ENCODE measurements at places on chromosomes 4 and X. TPM values are rescaled to one million over a fixed set of nuclear protein-coding genes. Genes with fewer than 3 reads are reported as not detected.

DNA sequence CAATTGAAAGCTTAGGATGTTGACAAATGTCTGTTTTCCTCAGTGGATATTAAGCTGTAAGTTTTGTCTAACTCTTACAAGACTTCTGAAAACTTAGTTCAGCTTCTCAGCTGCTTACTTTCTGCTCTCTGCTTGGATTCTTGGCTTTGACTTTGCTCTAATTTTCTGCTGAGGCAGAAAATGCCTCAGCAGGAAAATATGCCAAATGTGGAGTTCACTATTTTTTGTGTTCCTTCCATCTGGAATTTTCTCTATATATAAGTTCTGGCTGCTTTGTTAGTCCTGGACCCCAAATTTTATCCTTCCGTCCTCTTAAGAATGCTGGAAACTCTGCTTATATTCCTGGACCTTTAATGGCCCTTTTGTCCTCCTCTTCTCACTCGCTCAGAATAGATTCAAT is 352.6 kb upstream of the NWD2 start:
- DNase-seq, result no peak

The MSX1 gene
- 6.1 TPM for total RNA-seq

The MAML3 gene
- 6.7 TPM for total RNA-seq

- DNase-seq, result no peak
These were observed 94.5 kb upstream of the EOLA2 start for GRCh38 chrX:150032742-150033141.

The SLC6A14 gene
- 11.2 TPM for total RNA-seq

- no peak for DNase-seq
These were observed 108.6 kb downstream of the APOOL start for GRCh38 chrX:85112293-85112692.

GRCh38 chr4:15021946-15022345 is 19.7 kb downstream of the CPEB2 start:
- DNase-seq, result no peak

The BRS3 gene
- total RNA-seq, result not detected

The IRF2 gene
- 27.0 TPM for total RNA-seq

DNA sequence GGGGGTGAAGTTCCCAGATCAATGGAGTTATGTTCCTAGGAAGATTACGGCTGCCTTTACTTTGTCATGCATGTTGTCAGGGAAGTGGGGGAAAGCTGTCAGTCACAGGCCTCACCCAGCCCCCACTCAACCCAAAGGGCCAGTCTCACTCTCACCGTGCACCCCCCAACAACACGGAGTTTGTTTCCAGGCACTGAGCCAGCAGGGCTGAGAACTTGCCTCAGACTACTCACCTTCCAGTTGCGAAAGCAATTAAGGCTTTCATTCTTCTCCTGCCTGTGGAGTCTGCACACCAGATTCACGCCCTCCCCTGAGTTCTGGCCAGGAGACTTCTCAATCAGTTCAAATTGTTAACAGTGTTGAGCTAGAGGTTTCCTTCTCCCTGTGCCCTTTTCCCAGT is 114.3 kb downstream of the SH3BGRL start:
- DNase-seq, result no peak

DNA sequence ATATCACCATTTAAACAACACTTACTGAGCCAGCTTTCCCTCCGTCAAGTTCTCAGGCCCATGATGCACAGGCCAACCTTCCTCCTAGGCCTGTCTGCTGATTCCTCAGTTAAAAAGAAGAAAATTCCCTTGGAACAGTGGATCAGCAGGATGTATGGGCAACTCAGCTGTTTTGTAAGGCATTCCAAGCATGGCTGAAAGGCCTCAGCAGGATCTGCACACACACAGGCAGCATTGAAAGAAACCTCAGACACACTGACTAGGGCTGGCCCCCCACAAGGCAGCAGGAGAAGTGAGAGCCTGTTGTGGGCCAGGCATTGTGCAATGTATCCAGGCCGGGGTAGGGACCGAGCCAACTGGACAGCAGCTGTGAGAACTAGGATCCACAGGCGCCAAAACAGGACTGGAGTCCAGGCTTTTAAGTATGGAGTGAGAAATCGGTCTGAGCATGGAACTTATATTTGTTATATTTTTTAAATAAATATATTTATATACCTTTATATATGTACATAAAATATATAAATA is 171.4 kb downstream of the NWD2 start:
- DNase-seq, result no peak

DNA sequence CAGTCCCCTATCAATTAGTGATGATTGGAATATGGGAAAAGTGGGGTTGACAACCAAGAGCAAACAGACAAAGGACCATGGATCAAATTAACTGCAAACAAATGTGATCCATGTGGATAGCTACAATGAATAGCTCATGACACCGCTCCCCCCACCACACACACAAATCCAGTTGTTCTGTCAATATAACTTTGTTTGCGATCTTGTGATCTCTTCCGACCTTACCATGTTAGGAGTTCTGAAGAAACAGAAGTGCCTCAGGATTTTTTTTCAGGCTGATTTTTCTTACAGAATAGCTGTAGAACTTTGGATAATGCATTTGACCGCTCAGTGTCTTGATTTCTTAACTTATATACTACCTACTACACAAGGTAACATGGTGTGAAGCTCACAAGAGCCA is 116.6 kb downstream of the SH2D1A start:
- no peak for DNase-seq

The PLK4 gene
- 15.4 TPM for total RNA-seq

The SH3TC1 gene
- total RNA-seq, result 16.5 TPM

DNA sequence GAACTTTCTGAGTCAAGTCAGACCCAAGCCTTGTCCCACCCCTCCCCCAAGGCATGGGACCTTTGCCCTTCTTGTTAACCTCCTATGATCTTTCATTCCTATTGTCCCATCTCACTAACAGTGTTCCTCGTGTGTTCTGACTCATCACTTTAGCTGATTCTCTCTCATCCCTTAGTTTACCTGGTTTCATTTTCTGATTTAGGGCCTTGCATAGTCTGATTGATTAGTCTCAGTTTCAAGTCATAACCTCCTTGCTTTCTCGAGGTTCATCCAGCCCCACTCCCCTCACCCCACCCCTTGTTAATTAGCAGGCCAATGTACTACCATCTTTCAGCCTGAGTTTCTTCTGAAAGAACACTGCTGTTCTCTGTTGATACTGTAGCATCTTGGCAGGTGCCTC is 517.4 kb downstream of the RPA4 start:
- DNase-seq, result no peak

DNA sequence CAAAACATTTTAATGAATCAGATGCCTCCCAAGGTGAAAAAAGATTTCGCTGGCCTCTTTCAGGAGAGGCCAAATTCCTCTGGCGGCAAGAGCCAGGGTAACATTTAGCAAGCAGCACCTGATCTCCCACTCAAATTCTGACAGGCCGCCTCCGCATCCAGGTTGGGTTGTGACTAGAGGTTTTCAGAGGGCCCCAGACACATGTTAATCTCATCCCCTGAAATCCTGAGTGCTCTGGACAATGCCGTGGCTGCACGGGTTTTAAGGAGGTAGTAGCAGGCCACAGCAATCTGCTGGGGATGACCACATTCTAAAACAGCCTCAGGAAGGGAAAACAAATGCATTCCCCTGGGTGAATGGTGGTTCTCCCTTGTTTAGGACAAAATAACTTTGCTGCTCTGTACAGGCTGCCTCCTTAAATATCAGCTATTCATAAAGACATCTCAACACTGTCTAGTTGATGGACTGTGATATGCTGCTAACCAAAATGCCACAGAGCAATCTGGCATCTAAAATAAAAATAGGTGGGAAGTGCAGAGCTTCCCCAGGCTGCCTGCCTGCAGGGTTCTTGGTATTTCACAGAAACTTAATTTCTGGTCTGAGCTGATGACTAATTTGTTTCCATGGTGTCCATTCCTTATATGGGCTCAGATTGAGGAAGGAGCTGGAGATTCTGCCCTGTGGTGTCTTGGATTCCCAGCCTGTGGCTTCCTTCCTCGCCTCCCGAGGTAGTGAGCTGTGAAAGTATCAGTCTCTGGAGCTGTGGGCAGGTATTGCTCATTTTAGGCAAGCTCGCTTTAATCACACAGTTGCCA is 202.0 kb downstream of the DCLK2 start:
- DNase-seq, result no peak

DNA sequence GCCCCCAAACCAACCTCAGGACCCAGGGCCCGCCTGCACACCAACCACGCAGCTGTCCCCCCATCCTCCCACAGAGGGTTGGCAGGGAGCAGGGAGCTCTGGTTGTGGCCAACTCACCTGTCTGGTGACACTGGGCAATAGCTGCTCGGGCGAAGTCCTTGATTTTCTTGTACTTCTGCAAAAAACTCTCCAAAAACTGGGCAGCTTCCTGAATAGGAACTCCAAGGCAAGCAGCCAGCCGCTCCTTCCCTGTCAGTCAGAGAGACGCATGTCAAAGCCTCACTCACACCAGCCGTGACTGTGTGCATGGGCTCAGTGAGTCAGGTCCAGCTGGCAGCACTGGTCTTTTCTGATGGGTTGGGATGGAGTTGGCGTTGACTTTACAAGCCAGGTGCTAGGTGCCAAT is 26.4 kb downstream of the NAT8L start:
- no peak for DNase-seq

The STATH gene
- total RNA-seq, result not detected

DNA sequence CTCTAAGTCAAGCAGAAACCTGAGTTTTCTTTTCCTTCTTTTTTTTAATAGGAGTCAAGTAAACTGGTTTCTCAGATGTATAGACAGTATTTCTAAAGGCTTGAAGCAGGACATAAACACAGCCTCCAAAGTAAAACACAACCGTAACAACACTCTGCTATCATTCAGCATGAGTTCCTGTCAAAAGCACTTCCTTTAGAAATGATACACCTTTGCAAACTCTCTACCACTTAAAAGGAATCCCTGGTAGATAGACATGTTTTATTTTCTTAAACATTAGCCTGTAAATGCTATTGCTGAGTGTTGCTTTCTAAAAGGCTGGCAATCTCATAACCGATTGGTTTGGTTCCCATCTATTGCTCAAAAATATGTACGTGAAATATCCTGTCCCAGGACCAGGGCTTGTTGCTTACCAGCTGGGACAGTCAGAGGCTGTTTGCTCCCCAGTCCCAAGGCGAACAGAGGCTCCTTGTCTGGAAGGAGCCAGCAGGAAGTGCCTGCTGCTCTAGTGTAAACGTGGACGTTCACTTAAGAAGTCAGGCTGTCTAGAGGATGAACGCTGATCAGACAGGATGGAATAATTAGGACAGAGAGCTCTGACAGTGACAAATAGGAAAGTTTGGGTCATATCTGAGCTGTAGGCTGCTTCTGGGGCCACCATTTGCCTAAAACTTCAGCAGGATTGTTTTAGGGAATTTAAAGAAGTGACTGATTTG is 173.9 kb upstream of the KLF3 start:
- peak; percentile 7 for DNase-seq

The DHX15 gene
- 187 TPM for total RNA-seq

DNA sequence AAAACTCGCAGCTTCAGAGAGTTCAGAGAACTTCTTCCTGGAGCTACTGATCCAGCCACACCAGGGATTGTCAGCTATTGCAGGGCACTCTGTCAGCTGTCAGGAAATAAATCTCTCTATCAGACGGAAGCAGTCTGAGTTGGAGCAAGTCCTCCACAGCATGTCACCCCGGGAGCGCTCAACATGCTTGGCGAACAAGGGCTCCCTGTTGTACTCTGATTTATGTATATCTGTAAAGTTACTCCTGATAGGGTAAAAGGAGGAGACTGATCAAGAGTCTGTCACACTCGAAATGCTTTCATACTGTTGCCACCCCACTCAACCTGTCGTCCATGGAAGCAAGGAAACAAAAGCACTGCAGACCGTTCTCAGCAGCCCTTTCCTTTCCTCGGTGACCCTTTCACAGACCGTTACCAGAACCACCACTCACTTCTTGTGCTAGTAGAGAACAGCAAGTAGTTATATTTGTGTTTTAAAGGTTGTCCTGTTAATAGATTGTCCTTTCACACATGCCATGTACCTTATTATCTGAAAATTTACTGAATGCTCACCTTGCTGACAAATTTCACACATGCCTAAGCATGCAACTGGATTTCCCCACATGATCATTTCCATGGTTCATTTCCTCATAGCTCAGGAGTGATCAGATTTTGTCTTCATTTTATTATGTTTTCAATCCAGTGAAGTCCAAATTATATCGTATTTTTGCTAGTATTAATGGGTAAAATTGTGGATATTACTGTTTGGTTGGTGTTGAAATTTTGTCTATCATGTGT is 2108.9 kb upstream of the TENM3 start:
- no peak for DNase-seq

The UCP1 gene
- 1.7 TPM for total RNA-seq

DNA sequence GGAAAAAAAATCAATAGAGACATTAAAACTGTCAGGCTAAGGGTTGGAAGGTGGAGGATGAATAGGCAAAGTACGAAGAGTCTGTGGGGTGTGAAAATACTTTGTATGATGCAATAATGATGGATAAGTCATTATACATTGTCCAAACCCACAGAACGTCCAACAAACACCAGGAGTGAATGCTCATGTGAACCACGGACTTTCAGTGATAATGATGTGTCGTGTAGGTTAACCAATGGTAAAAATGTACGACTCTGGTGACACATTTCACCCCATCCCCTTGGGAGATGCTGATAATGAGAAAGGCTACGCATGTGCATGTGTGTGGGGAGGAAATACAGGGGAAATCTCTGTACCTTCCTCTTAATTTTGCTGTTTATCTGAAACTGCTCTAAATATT is 665.2 kb downstream of the FAT4 start:
- DNase-seq, result no peak

DNA sequence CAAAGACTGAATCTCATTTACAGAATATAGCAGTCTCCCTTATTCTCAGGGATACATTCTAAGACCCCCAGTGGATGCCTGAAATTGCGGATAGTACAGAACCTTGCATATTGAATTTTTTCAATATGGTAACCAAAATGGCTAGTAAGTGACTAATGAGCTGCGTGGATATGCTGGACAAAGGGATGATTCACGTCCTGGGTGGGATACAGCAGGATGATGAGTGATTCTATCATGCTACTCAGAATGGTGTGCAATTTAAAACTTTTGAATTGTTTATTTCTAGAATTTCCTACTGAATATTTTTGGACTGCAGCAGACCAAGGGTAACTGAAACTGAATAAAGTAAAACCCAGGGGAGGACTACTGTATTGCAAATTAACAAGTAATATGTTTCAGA is 66.7 kb downstream of the STAG2 start:
- no peak for DNase-seq
